Stimulated activated CD8-positive, alpha-beta memory T cell treated with anti-CD3 and anti-CD28 coated beads, Interleukin-7, amount 100 ng/mL, for 48 hours (primary cell): ENCODE measurements at places on chromosomes 16 and 17.
A peak's percentile ranks its signal among the peaks of the same experiment; 100 is the strongest.

- DNase-seq = no peak
Observed at GRCh38 chr17:4744999-4745969, 5.6 kb upstream of the CXCL16 start.

DNA sequence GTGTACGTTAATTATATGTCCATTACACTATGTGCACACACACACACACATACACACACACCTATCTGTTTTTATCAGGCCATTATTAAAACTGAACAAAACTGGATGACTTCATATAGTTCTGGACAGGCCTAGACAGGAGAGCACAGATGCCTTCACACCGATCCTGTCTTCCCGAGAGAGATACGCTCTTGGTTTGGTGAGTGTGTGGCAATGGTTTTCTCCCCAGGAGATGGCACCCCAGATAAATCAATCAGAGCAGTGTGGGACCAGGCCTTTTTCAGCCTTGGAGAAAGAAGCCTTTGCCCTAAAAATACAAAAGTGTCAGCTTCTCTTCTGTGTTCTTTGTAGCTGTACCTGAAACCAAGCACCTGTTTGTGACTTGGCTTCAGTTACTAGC lies 83.7 kb downstream of the CPPED1 start:
- no peak for DNase-seq

- DNase-seq = no peak
Observed at GRCh38 chr16:14559809-14560241, 70.2 kb downstream of the PARN start.

- DNase-seq = no peak
Observed at GRCh38 chr17:56883616-56884015, 30.2 kb downstream of the TRIM25 start.

DNA sequence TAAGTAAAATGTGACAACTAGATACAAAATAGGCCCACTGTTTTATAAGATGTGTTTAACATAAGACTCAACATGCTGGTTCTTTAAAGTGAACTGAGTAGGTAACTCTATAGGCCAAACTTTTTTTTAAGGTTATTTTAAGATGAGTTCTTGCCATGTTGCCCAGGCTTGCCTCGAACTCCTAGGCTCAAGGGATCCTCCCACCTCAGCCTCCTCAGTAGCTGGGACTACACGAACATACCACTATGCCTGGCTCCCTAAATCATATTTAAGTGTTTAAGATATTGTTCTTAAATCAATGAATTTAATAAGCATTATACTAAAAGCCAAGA lies 69.9 kb downstream of the USP32 start:
- DNase-seq = no peak

GRCh38 chr16:50326264-50326663 lies 42.5 kb downstream of the BRD7 start:
- DNase-seq = no peak

DNA sequence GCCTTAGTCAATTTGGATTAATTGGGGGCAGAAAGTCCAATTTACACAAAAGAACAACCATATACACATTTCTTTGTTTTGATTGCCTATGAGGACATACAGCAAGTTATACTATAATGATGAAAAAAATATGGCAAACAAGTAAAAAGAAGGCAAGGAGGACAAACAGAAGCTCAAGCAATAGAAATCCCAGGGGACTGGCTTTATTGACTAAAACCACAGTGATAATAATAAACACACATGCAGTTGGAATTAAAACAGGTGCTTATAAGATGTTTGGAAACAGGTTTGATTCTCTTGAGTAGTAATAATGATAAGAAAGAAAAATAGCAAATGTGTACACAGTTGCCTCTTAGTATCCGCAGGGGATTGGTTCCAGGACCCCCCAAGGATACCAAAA lies 176.4 kb downstream of the SHISA9 start:
- DNase-seq = no peak

DNA sequence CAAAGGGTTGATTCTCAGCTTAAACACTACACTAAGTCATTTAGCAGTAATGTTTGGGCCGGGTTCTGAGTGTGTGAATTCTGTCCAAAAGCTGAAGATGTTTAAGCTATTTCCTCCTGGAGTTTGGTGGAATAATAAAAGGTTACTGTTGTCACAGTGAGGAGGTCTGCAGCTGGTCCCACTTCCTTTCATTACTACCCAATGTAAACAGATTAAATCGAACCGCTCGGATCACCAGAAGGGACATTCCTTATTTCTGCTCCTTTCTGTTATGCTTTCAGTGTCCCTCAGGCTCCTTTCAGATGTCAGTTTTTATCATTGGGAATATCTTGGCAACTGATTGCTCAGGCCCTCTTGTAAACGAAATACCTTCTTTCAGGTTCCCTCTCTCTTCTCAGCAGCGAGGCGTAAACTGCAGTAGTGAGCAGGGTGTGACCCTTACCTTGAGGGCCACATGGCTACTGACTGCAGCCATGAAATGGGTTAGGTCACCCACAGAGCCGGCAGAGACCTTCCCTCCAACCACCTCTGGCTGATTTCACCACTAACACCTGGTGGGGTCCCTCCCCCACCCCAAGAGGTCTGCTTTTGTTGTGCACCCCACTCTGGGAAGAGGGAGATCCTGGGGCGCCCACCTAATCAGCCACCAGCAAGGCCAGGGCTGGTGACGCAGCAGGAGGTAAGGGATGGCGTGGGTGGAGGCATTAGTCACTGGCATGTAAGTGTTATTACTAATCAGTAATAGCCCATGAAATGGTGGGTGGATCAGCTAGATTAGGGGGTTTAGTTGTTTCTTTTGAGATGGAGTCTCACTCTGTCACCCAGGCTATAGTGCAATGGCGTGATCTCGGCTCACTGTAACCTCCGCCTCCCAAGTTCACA lies 117.6 kb downstream of the VPS53 start:
- DNase-seq = peak; percentile 10

DNA sequence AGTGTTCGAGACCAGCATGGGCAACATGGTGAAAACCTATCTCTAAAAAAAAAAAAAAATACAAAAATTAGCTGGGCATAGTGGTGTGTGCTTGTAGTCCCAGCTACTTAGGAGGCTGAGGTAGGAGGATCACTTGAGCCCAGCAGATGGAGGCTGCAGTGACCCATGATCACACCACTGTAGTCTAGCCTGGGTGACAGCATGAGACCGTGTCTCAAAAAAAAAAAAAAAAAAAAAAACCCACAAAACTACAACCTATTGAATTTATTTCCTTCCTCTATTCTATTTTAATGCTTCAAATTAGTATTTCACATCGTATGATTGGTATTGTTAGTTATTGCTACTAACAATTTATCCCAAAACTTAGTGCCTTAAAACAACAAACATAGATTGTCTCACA lies 9.4 kb upstream of the NUFIP2 start:
- DNase-seq = no peak

DNA sequence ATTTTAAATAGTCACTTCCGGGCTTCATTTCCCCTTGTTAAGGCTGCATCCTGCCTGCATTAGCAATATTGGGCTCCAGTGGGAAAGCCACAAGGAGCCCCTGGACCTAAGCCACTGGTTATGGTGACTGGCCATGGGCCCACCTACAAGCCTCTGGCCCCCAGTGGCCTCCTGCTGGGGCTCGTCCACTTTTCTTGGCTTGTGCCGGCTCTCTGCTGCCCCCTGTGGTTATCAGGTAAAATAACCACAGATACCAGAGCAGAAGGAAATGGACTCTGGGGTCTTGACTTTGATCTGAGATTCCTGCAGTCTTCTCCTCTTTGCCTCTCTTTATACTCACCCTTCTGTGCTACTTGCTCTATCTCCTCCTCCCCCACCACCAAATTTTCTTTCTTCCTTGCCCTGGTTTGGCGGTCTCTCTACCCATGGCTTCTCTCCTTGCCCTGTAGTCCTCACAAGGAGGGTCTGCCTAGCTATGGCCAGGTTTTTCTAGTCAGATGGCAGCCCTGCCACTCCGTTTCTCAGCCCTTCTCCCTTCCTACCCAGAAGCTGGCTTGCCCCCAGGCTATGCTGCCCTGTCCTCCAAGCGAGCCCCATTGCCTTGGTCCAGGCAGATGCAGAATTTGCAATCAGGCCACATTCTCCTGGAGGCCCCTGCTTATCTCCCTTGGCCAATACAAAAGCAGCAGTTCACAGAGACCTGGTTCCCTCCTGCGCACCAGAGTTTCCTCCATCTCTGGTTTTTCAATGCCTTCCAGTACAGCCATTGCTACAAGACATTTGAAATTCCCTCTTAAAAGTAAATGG lies 82.9 kb upstream of the RCVRN start:
- no peak for DNase-seq

DNA sequence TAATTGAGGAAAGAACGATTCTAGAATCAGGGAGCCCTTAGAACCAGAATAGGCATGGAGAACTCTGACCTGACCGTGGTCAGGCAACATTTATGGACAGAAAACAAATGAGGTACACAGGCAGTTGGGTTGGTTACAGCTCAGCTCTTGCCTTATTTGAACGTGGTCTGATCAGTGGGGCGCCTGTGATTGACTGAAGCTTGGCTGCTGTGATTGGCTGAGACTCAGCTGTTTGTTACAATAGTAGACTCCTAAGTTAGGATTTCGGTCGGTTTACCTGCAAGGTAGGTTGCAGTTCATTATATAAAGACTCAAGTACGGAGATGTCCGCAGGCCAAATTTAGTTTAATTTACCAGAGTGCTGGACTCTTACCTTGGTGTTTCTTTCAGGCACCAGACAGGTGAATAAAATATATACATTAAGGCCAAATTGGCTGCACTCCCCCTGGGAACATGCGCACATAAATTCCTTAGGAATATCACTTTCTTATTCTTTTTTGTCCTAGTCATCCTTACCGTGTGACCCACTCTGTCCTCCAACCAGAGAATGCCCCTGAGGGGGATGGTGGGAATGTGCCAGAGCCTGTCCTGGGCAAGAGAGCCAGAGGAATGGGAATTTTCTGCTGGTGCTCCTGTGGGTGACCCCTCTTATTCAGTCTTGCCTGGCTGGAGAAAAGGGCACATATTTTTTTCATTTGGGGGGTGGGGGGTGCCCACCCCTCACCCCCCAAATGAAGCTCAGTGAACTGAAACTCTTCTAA lies 7.5 kb upstream of the CSNK2A2 start:
- no peak for DNase-seq

DNA sequence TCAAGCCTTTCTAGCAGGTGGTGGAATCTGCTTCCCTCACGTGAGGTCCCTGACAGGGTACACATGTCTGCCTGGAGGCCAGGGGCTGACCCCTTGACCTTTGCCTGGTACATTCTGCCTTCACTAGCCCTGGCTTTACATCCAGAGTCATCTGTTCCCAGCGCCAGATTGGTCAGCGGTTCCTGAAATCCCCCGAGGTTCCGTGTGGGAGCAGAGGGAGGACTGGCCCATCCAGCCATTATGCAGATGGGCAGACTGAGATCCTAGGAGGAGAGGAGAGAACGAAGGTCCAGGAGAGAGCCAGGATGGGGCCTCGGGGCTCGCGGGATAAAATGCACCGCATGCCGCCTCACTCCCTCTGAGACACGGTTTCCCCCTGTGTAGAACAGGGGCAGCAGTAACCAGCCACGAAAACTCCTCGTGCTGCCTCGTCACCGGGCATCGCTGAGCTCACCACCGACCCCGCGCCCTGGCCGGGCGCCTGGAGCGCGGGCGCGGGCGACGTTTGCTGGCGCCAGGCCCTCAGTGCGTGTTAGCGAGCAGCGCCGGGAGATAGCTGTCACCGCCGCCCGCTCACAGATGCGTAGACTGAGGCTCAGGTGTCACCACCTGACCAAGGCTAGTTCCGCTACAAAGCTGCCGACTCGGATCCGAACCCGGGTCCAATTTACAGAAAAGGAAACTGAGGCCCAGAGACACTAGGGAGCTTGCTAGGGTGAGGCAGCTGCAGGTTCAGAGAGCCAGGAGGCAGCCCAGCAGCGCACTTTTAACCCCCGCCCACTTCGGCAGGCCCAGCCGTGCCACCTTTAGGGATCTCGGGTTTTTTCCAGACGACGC lies 811 bp upstream of the MAP2K3 start:
- no peak for DNase-seq
